ENCODE measurements at places on chromosomes 2 and 18.

DNA sequence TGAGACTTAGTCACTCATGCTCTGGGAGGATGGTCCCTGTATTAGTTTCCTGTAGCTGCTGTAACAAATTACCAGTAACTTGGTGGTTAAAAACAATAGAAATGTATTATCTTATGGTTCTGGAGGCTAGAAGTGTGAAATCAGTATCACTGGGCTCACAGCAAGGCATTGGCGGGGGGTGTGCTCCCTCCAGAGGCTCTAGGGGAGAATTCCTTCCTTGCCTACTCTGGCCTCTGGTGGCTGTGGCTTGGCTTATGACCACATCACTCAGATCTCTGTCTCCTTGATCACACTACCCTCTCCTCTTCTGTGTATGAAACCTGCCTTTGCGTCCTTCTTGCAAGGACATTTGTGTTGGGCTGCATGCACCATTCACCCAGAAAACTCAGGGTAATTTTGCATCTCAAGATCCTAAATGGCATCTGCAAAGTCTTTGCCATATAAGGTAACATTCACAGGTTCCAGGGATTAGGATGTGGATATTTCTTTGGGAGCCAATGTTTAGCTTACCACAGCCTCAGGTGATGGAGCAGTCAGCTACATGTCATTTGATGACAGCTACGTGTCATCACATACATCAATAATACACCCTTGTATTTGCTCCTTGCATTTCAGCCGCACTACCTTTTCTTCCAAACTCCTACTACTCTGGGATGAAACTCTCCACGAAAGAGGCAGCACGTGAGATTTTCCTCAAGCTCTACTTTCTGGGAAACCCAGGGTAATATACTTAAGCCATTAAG is 49.6 kb upstream of the POU3F3 start:
- no peak for DNase-seq

DNA sequence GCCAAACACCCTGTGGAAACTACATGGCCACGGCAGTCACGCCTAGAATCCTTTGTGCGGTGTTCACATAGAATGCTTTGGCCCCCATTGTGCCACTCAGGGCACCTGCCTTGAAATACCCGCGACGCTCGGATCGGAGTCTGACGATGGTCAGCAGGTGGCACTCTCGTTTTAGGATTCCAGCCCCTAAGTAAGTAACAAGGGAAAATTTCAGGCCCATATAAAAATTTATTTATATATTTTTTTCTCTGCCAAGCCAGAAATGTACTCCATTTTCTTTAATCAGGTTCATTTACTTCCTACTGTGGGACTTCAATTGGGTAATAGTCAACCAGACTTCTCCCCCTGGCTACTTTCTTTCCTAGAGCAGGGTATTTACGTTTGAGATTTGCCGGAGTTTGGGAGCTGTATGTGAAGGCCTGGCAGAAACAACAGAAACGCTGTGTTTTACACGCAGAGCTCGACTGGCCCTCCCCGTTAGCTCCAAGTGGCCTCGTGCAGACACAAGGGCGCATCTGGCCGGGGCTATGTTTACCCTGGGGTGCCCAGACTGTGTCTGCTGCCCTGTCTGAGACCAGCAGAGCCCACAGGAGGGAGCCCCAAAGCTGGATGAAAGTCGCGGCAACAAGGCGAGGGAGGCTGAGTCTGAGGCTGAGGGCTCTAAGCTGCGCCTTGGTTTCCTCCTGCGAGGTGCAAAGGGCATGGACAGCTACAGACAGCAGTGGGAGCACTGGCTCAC is 41.6 kb downstream of the LRRC30 start:
- peak; percentile 31 for DNase-seq

- no peak for DNase-seq
Measured at GRCh38 chr2:191150600-191151330, at the start of gene STAT4. TSS of gene STAT4 (minus strand) at chr2:191150994. CDS start at chr2:191148203, 2,791 bp downstream.

DNA sequence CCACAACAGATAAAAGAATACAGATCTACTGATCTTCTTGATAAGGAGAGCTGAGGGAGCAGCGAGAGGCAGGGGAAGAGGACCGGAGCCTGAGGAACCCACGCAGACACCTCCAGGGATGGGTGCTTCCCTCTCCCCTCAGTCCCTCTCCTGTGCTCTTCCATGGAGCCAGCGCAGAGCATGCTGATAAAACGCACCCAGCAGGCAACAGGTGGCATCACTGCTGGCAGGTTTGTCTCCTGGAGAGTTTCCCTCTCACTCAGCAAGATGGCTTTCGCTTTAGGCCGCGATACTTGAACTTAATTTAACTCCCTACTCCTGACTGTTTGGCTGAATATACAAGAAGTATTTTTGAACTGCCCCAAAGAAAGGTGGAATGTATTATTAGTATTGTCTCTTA is 163.0 kb upstream of the REV1 start:
- no peak for DNase-seq

GRCh38 chr18:24474406-24474805 is 14.0 kb downstream of the HRH4 start:
- no peak for DNase-seq

DNA sequence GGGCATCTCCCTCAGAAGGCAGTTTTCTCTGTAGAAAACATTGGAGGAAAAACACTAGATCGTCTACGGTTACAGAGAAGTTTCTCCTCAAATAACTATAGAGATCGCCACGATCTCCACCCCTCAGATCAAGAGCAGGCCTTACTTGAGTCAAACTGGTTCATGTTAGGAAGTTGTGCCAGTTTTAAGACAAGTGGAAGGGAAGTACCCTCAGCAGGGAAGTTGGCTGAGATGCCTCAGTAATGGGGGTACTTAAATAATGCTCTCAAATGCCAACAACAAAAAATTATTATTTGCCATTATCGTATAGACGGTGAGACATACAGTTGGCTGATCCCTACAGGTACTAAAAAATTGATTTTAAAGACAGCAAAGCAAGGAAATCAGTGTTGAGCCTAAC is 8.2 kb upstream of the SMAD7 start:
- no peak for DNase-seq

- DNase-seq, result no peak
Measured at GRCh38 chr2:204416236-204416635, 129.0 kb upstream of the PARD3B start.

DNA sequence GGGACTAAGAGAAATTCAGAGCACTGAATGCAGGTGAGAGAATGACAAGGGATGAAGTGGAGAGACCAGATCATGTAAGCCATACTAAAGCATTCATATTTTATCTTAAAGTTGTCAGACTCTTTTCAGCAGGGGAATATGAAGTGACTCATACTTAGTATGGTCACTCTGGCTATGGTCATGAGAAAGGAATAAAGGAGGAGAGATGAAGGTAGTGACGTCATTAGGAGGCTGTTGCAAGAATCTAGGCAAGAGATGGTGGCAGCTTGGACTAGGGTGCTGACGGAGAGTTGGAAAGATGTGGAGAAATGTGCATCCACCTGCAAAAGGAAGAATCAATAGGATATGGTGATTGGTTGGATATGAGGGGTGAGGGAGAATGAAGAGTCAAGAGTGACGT is 203.2 kb upstream of the ACVR2A start:
- DNase-seq, result no peak

DNA sequence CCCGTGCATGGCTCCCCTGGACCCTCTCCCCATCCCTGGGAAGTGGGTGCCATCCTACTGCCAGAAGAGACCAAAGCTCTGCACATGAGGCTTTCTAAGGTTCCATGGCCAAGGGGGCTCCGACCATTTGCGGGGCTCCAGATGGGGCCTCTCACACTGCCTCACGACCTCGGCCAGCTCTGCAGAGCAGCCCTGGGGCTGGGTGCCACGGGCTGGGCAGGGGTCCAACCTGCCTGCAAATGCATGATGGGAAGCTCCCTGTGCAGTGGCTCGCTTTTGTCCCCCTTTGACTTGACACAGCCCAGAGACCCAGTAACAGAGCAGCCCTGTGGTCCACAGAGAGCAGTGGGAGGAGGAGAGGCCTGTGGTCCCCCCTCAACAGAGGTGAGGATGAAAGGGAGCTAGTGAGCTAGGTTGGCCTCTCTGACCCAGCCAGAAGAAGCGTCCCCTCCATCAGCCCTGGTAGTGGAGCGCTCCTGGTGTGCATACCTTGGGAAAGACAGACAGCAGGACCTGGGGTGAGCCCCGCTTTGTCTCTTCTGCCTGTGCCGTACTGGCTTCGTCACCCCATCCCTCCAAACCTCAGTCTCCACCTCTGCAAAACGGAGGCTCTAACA is 174.1 kb downstream of the DDX1 start:
- DNase-seq, result no peak

- no peak for DNase-seq
Measured at GRCh38 chr2:172976816-172977215, 98.8 kb upstream of the MAP3K20 start.

GRCh38 chr18:59605633-59606192 is 91.5 kb downstream of the CCBE1 start:
- DNase-seq, result peak; percentile 20

- no peak for DNase-seq
Measured at GRCh38 chr2:141529659-141530058, 601.2 kb downstream of the LRP1B start.

DNA sequence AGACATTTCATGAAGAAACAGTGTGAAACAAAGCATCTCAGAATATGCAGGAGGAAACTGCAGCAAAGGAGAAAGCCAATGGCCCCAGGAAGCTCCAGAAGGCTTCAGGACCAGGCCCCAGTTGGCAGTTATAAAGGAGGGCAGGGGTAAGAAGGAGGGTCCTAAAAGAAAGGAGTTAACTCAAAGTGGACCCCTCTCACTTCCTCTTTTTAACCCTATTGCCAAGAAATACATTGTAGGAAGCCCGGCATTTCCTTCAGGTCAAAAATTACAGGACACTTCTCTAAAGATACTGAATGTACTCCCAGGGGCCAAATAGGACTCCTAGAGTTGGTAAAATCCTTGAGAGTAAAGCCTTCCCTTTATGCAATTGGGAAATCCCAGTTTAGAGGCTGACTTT is 77.1 kb upstream of the TGFA start:
- no peak for DNase-seq

GRCh38 chr18:10264260-10264659 is 190.2 kb upstream of the APCDD1 start:
- no peak for DNase-seq

DNA sequence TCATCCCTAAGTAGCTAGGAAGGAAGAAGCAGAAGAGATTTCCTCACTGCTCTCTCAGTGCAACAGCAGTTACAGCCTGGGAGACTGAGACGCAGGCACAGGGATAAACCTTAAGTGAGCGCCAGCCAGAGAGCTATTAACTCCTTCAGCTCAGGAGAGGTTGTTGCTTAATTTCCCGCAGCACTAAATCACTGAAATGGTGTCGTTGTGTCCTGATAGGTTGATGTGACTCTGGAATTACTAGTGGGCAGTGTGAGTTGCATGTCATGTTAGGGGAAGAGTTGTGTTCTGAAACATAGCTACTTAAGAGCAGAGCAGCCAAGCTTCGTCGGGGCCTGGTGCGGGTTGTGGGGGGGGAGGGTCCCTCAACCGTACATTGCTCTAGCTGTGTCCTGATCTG is 225.8 kb downstream of the NAPG start:
- DNase-seq, result no peak

GRCh38 chr2:152223977-152224376 is 48.4 kb upstream of the STAM2 start:
- no peak for DNase-seq

- peak; percentile 45 for DNase-seq
Measured at GRCh38 chr2:41836948-41837347, 210.9 kb upstream of the PKDCC start.

DNA sequence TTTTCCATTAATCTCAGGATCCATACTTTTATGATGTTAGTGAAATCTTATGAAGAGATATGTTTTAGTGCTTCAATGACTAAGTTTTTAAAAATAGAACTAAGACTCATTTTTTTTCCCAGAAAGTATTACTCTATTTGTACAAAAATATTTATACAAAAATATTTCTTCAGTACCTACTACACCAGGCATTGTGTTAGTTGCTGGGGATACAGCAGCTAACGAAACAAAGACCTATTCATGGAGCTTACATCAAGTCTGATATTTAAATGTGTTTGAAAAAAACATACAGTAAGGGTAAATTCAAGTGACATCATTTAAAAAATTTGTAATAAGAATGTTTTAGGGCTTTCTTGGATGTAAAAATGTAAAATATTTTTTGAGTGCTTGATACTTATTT is 11.6 kb downstream of the VAPA start:
- no peak for DNase-seq

- DNase-seq, result no peak
Measured at GRCh38 chr2:10732924-10733565, 11.6 kb downstream of the ATP6V1C2 start.

- no peak for DNase-seq
Measured at GRCh38 chr2:230904856-230905447, 20.1 kb downstream of the GPR55 start.

DNA sequence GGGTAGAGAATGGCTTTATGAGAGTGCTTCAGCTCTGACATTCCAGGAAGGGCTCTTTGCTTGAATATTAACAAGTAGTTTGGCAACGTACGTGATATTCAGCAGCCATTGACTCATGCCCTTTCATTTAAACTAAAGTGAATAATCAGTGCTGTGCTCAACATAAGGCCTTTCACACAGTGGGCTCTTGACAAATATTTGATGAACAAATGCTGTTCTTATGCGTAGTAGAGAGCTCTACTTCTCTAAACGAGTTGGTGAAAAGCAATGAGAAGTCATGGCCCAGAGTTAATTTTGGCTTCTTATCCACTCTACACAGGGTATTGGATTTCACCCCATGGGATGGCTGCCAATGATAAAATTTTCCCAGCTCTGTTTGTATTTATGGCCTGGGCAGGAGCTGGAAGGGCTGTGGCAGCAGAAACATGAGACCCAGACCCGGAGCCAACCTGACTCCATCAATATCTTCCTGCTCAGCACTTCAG is 338.9 kb downstream of the CCDC85A start:
- peak; percentile 17 for DNase-seq

GRCh38 chr18:27685807-27686412 is 491.0 kb downstream of the CDH2 start:
- DNase-seq, result peak; percentile 16

- DNase-seq, result peak; percentile 61
Measured at GRCh38 chr2:206160125-206160806, 571 bp downstream of the EEF1B2 start.

DNA sequence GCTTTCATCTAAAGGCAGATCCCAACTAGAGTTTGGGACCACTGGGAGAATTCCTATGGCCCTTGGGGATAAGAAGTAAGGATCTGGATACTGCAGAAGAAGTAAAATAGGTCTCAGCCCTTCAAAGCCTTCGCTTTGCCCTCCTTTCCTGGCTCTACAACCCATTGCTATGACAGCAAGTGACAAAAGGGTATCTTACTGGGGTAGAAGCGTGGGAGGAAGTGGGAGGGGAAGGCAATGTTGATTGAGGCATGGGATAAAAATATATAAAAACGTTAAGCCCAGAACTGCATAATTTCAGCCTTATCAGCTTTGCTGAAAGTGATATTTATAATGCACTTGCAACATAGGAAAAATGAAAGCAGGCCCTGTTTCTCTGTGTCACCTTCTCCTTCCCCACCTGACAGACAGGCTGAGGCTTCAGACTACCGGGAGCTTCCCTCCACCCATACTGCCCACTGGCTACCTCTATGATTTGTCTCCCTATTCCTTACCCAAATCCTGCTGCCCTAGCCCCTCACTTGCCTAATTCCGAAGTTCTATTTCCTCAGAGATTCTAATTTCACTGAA is 14.9 kb upstream of the SOS1 start:
- DNase-seq, result no peak

Measured in AG08395 (cell line).